ENCODE measurements at places on chromosomes 1 and 21. TPM values are rescaled to one million over a fixed set of nuclear protein-coding genes. Genes with fewer than 3 reads are reported as not detected.

ASPM gene
- 15.9 TPM for total RNA-seq

PADI2 gene
- total RNA-seq = 3.9 TPM

TRPM2 gene
- total RNA-seq = not detected

PRAMEF26 gene
- not detected for total RNA-seq

GBP5 gene
- total RNA-seq = 0.71 TPM

CD84 gene
- total RNA-seq = not detected

PPIAL4G gene
- total RNA-seq = not detected

All from airway epithelial cell (primary cell).